ENCODE measurements at places on chromosomes 7 and 10.

DNA sequence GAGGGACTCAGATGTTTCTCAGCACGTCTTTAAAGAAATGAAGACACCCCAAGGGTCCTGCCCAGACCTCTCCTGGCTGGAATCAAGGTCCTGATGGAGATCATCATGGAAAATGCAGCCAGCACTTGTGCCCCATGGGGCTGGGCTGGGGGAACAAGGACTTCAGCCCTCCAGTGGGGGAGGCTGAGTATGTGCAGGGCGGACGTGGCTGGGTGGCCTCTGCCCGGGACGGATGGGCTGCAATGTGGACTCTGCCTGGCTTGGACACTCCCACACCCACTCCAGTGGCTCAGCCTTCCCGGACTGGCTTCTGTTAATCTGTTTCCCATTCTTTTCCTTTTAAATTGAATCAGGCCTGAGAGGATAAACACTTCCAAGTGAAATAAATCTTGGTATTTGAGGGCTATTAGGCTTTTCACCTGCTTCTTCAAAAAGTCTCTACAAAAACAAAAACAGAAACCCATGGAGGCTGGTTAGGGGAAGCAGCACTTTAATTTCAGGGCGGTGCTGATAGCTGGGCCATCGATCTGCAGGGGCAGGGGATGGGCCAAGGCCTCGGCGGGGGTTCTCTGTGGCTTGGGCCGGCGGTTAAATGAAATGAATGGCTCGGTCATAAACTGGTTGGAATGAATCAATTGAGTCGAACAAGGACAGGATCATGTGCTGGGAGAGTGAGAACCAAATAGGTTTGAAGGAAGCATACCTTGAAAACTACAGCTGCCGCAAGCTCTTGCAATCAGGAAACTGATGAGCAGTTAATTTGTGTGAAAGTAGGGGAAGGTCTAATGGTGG, 51.4 kb downstream of the ADARB2 start:
- DNase-seq: no peak

- no peak for DNase-seq
Measured at GRCh38 chr10:28201410-28202400, 101.2 kb downstream of the MPP7 start.

DNA sequence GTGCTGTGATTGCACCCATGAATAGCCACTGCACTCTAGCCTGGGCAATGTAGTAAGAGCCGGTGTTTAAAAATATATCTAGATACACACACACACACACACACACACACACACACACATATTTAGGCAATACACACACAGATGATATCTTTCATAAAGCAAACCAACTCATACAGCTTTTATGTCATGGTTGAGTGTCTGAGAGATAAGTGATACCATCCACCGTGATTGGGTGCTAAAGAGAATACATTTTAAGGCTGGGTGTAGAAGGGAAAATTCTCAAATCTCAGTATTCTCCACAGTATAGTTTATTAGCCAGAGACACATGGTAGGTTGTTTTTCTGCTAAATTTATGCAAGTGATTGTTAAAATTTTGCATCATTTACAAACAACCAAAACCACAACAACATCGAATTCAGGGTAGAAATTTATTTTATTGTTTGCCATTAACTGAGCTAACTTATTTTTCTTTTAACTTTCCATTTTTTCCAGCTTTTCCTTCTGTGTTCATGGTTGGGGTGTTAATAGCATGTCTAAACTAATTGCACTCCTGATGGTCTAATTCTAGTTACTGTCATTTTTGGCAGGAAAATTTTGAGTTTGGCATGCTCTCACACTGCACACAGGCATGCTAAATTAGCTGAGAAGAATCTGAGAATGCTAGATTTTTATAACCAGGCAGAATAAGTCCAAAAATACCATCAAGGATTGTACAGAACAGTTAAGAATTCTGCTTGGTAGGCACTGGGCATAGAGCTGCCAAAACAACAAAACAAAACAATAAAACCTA, 57.9 kb upstream of the SYPL1 start:
- no peak for DNase-seq

DNA sequence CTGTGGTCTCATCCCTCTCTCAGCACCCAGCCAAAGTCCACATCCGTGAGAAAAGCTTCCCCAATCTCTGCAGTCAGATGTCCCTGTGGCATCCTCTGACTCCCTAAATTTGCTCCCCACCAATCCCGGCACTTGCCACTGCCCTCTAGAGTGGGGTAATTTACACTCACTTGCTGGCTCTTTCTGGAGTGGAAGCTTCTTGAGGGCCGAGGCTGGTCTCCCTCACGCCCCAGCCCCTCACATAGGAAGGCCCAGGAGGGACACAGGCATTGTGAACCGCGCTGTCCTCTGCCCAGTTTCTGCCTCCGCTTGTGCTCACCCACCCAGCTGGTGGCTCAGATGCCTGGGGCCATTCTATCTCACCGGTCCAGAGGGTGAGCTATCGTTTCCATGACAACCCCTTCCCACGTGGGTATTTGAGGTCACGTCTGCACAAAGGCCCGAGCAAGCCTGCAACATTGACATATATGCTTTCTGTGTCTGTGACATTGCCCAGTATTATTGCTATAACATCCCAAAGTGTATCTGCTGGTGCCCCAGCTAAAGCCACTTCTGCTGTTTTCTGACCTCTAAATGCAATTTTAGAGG, 97.3 kb upstream of the CTBP2 start:
- DNase-seq: no peak

DNA sequence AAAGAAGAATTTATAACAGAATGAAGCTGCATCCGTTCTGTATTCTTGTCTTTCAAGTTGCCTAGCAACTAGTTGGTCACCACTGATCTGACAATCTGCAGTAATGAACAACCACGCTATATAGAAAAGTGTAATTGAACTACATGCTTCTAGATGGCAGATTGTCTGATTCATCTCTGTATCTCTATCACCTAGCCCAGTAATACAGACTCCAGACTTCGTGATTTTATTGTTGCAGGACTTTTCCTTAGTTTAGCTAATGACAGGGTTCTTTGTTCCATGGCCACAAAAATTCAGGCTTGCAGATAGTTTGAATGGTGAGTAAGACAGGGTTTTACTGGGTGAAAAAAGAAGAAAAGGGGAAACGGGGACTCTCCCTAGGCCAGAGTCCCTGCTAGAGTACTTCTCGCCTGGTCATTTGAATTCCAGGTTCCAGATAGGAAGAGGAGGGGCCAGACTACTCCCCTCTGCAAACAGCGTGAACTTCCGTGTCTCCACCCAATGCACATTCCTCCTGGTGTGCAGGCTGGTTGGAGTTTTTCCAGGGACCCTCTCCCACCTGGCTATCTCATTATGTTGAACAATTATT, 45.9 kb downstream of the COL1A2 start:
- no peak for DNase-seq

GRCh38 chr10:33791272-33791660, 456.8 kb upstream of the NRP1 start:
- no peak for DNase-seq

- no peak for DNase-seq
Measured at GRCh38 chr7:139711991-139712743, 65.6 kb downstream of the HIPK2 start.

GRCh38 chr10:132563485-132564248, 26.1 kb downstream of the INPP5A start:
- no peak for DNase-seq

DNA sequence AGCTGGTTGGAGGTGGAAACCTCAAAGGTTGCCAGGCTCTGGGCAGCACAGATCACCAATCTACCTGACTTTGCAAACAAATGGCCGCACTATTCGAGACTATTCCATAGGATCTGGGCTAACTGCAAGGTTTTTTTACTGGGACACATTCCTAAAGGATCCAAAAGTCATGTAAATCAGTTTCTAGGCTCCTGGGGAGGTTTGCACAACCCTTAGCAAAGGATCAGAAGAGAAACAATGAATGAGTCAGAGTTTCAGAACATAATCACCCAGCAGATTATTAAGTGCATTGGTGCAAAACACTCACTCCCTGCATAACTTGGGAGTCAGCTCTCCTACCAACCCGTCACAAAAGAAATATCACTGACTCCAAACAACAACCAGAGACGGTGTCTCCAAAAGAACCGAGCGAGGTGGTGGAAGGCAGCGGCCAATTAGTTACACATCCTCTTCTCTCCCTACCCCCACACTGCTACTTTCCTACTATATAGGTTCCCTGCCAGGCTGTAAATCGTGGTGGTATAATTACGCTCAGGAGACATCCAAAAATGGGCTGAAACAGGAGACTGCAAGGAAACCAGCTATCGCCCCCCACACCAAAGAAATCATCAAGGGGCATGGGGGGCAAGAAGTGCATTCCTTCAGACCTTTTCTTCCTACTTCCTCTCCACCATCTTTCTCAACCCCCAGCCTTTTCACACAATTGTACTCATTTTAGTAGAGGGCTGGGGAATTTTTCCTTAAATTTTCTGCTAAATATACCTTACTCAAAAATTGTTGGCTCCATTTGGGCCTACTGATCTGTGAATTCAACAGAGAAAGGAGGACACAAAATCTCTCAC, 3.2 kb downstream of the UBE2H start:
- peak; percentile 50 for DNase-seq

DNA sequence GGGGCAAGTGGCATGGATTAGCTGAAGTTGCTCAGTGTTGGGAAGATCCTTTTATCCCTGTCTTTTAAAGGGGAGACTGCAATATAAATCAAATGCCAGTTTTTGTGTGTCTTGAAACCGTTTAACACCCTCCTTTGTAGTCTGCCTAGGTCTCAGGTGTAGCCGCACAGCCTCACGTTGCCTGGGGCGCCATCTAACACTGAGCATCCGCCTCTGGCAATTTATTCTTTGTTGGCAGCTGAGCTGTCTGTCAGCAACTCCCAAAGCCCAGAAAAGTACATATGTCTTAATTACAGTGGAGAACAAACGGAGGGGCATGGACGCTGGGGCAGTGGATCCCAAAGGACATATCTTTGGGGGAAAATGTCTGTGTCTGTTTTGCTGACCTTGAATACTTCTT, 254.7 kb downstream of the STK31 start:
- DNase-seq: no peak

Measured in HFF-Myc (cell line).